ENCODE measurements at places on chromosomes 2 and 18.

- DNase-seq = no peak
Observed at GRCh38 chr2:8315531-8316165, 366.2 kb upstream of the ID2 start.

DNA sequence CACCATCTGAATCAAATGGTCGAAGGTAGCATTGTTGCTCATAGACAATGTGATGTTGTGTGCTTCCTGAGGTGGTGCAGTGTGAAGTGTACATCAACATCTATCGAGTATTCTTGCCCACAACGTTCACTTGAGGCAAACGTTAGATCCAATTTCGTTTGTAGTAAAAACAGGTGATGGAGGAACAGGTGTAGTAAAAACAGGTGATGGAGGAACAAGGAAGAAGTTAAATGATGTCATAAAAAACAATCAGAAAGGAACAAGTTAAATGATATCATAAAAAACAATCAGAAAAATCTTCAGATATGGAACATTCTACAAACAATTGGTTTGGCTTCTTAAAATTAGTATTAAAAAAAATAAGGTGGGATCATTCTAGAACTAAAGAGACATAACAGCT lies 11.3 kb downstream of the WDR7 start:
- DNase-seq = no peak

DNA sequence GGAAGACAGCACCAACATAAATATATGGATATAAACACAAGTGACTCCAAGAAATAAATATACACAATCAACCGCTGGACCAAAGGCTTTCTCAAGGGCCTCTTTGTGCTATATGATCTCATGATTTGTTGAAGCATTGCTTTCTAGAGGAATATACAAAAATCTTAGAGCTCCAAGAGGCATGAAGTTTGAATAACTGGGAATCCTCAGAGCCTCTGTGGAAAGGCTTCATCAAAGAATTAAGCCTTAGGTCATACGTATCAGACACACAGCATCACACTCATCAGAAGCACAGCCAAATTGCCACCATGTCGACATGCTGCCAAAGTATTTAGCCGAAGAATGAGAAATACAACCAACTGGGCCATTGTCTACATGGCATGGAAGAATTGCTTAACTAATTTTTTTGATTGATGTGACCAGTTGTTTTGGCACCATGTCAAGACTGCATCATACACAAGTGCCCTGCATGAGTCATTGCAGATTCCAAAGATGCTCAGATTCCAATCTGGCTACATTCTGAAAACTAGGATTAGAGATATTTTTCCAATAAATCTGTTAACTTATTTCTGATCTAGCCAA lies 860.6 kb upstream of the ZEB2 start:
- no peak for DNase-seq

- DNase-seq = no peak
Observed at GRCh38 chr2:38174646-38175423, 98.9 kb upstream of the CYP1B1 start.

DNA sequence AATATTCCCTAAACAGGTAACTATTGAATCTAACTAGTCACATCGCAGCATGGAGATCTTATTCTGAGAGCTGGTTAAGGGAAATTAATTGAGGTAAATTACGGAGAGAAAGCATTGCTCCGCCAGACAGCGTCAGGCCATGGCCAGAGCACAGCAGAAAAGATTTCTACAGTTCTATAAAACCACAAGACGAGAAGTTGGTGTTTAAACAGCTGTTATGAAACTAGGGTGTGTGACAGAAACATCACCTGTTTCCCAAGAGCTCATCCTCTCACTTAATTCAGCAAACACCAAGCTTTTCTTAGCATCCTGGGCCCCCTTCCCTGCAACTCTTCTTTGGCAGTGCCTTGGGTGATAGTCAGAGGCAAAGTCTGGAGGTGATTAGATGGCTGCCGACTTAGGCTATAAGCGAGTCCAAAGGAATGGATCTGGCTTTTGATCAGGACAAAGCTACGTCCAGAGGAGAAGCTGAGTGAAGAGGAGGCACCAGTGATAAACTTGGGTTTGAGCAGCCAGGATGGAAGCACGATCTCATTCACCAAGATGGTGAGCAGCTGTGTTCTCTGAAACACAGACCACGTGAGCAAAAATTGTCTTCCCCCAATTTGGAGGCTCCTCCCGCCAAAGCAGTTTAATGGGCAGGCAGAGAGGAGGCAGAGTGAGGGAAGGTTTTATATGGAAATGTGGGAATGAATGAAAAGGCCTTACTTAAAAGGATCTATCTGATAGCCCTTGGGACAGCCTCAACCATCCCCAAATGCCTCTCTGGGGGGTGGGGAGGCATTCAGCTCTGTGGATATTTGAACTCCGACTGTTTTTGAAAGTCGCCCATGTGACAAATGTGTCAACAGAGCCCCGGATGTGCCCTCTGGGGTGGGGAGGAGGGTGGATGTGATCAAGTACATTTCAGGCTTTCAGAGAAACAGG lies 57.8 kb downstream of the PKDCC start:
- peak; percentile 53 for DNase-seq

- DNase-seq = no peak
Observed at GRCh38 chr2:66915237-66915636, 480.3 kb downstream of the MEIS1 start.

DNA sequence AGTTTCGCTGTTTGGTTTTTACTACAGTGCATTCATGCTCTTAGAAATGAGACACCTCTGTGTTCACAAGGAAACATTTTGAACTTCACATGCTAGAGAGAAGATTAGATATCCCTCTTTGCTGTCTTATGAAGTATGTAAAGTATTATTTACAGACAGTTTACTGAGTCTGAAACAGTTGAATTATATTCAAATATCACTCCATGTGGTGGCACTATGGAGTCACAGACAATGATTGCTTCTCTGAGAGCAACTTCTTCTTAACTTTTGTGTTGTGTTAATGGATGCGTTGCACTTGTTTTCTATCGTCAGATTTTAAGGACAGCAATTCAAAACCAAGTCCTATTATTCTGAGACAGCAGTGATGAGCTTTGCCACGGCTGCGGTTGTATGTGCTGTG lies 823.6 kb downstream of the GALR1 start:
- DNase-seq = no peak

DNA sequence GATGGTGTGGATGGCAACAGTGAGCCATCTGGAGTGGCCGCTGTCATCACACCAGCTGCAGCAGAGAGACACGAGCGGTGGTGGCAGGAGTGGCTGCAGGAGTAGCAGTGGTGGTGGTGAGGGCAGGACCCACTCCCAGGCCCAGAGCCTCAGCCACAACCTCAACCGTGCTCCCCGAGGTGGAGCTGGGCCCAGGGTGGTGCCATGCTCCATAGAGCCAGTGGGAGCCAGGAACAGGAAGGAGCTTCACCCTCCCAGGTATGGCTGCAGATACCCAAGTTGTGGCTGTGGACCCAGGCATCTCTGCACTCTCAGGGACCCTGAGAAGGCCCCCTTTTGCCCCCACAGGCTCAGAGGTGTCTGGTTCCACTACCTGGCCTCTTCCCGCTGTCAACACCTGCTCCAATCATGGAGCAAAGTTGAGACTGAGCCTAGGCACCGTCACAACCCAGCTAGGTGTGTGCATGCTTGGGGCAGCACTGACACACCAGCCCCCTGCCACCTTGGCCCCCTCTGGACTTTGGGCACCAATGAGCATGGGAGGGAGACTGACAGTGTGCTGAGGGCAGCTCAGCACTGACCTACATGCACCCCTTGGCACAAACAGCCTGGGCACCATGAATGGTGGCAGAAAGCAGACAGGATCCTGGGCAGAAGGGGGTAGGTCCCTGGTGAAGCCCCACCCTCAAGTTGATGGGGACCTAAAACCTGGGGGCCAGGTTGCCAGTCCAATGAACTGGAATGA lies 188.9 kb downstream of the NDUFA10 start:
- DNase-seq = no peak

- DNase-seq = no peak
Observed at GRCh38 chr2:18600255-18600613, 10.9 kb upstream of the NT5C1B start.

DNA sequence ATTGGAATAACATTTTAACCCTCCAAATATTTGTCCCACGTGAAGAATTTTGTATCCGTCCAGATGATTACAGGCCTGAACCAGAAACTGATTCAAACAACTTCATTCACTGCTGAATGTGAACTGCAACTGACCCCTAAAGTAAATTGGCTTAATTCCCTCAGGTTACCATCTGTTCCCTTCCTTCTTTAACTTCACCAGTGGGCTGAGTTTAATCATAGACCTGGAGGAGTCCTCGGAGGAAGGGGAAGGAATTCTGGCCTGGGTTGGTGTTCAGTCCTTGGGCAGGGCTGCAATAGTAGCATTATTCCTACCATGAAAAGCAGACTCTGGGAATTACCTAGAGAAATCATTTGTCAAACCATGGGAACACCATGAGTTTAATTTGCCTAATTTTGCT lies 207.4 kb downstream of the TMEM247 start:
- DNase-seq = no peak

DNA sequence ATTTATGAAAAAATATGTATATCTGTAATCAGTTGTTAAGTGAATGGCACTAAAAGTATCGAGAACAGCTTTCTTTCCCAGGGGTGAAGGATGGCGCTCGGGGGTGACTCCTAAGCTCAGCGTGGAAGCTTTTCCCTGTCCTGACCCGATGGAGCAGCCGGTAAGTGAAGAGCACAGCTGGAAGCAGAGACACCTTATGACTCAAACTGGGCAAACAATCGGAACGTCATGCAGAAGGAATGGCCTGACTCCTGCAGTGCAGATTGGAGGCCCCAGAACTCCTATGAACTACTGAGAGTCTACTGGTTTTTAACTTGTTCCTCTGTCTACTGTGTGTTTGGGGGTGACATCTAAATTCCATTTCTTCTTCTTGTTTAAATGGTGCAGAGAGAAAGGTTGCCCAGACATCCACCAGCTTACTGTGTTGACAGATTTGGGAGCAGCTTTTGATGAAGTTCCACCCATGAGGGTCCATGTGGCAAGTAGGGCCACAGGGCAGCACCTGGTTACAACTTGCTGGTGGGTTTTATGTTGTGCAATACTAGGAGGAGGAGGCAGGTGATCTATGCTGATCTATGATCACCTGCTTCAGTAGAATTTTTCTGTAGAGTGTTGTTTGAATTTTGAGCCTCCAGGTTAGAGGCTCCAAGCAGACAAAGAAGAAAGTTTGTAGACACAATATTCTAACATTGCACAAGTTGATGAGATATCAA lies 52.8 kb upstream of the TMEM182 start:
- no peak for DNase-seq

- no peak for DNase-seq
Observed at GRCh38 chr18:23648940-23649607, 13.6 kb downstream of the ANKRD29 start.

GRCh38 chr18:39571511-39571910 lies 2005.9 kb upstream of the CELF4 start:
- DNase-seq = no peak

- no peak for DNase-seq
Observed at GRCh38 chr2:1518331-1518803, 105.1 kb downstream of the TPO start.

Data from stimulated activated CD4-positive, alpha-beta T cell treated with anti-CD3 and anti-CD28 coated beads, Interleukin-2, amount 100 ng/mL, for 48 hours (primary cell).